ENCODE measurements at places on chromosomes 2 and 18.

DNA sequence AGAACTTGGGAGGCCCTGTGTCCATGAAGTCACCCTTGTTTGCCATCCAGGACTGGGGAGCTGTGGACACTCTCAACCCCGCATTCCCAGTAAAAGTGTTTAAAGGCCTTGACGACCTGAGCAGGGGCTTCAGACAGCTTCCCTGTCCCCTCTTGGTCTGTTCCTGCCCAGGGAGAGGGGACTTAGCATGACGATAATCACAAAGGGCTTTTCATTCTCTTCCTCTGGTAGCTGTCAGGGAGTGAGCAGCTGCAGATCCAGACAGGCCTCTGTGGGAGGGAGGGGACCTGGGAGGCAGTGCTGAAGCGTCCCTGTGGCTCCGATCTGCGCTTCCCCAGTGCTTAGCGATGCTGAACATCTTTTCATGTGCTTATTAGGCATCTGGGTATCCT is 77.8 kb upstream of the HS6ST1 start:
- DNase-seq = no peak

DNA sequence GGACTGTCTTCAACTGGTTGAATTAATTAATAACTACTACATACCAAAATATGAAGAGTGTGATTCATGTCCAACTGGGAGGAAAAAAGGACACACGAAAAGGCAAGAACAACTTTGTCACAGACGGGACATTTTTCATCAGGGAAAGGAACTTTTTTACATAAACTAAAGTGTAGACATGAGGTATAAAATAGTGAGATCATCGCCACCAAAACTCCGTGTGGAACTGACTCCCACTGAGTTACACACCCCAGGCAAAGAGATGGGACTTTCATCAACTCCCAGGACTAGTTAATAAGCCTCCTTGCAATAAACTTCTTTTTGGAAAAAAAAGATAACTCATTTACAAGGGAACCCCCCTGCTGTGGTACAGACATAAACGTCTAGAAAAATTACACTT is 12.9 kb upstream of the NMI start:
- no peak for DNase-seq

- no peak for DNase-seq
These were observed 40.6 kb downstream of the DHX57 start for GRCh38 chr2:38835015-38835601.

GRCh38 chr2:26464390-26465265 is 13.3 kb downstream of the OTOF start:
- DNase-seq = no peak

GRCh38 chr2:128612628-128613027 is 294.0 kb upstream of the HS6ST1 start:
- DNase-seq = no peak

DNA sequence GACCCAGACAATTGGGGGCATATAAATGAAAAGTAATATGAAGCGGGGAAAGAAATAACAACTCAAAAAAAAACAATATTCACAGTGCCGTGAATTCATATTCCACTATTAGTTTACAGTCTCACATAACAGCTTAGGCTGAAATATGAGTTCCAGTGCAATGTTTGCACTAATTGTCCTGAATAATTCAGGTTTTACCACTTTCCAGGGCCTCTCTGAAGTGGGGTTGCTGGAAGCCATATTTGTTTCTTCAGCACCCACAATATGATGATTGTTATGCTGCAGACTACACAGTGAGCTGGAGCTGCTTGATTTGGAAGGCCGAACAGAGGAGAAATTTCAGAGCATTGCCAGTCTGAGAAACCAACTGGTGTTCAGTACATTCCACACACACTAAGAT is 894.5 kb upstream of the ACVR2A start:
- DNase-seq = no peak

DNA sequence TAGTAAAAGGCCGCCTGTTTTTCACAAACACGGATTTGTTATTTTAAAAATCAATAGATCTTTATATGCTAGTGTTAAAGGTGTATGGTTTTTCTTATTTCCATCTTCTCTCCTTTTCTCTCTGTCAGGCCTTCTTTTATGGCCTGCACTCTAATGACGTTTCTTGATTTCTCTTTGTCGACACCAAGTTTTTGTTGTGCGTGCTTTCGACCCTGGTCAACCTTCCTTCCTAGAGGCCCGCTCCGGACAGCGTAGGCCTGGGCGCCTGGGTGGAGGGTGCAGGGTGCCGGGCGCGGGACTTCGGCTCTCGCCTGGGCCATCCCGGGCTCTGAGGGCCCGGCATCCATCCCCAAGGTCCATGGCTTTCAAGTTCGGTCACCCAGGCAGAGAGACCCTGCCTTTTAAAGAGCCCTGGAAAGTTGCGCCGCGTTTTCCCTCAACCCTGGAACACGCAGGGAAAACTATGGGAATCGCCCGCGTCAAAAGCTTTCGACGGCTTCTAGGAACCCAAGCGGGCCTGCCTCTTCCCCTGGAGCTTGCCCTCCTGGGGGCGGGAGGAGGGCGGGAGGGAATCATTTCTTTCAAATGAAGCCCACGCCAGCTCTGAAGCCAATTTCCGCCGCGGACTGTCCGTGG is 4.1 kb upstream of the SATB2 start:
- no peak for DNase-seq

- DNase-seq = no peak
These were observed 53.7 kb downstream of the PTRHD1 start for GRCh38 chr2:24739354-24740025.

- DNase-seq = no peak
These were observed 72.3 kb downstream of the NDUFA10 start for GRCh38 chr2:239952665-239953417.

- DNase-seq = no peak
These were observed 232.3 kb upstream of the CHAC2 start for GRCh38 chr2:53535234-53535840.

DNA sequence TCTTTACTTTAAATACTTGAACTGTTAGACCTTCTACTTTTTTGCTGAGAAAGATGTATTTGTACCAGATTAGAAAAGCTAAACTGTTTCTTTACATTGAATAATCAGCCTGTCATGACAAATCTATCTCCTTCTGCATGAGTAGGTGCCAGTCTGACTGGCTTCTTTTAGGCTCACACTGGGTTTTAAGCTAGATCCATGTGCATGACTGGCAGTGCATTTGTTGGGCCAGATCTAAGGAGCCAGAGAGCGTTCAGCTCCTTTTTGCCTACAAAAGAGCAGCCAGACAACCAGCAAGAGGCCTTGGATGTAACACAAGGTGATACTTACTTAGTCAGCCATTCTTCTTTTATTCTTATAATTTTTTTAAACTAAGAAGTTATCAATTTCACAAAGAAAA is 82.0 kb upstream of the OTX1 start:
- no peak for DNase-seq

DNA sequence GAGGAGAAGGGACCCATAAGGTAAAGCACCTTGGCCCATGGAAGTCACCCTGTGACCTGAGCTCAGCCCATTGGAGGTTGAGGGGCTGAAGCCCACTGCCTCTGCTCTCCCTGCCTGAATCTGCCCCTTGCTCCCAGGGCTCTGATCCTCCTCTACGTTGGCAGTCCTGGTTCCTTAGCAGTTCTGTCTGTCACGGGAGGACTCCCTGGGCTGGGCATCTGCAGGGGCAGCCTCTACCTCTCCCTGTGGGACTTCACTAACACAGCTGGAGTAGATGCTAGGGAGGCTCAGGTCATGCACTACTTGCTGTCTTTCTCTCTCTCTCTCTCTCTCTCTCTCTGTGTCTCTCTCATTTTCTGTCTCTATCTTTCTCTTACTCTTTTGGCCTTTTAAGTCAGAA is 8.7 kb downstream of the GYPC start:
- peak; percentile 51 for DNase-seq

GRCh38 chr2:190979906-190980629 is 33.9 kb downstream of the STAT1 start:
- no peak for DNase-seq

DNA sequence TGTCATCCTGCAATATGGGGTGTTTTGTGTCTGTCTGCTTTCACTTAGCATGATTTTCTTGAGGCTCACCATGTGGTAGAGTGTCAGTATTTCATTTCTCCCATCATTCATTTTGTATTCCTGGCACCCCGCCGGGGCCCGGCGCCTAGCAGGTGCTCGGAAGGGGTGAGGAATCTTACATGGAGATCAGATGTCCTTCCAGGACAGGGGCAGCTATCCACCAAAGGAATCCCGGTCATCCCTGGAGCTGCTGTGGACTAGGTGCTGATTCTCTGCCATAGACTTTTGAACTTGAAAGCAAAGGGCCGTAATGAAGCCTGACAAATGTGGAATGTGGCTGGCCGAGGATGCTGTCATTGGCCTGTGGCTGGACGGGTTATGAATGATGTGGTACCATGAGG is 2.4 kb downstream of the PRELID3A start:
- no peak for DNase-seq

DNA sequence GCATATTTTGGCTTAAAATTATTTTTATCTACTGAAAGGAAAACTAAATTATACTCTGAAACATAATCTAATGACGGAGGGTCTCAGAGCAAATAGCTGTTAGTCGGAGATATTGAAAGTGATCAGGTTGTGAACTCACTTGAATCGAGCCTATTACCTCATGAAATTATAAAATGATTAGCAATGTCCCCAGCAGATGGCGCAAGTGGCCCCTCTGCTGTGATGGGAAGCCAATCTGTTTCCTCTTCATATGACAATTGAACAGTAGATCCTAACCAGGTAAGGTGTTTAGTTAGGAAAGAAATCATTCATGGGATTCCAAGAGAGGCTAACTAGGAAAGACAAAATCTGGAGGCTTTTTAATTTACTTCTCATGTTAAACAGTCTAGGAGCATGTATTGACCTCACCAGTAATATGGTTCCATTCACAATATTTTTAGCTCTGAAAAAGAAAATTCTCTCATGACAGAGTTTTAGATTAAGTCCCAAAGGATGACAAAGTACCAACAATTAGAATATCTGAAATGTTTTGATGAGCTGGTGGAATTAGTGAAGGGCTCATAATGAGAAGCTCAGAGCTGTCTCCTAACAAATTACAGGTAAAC is 29.9 kb upstream of the MPPE1 start:
- peak; percentile 75 for DNase-seq

DNA sequence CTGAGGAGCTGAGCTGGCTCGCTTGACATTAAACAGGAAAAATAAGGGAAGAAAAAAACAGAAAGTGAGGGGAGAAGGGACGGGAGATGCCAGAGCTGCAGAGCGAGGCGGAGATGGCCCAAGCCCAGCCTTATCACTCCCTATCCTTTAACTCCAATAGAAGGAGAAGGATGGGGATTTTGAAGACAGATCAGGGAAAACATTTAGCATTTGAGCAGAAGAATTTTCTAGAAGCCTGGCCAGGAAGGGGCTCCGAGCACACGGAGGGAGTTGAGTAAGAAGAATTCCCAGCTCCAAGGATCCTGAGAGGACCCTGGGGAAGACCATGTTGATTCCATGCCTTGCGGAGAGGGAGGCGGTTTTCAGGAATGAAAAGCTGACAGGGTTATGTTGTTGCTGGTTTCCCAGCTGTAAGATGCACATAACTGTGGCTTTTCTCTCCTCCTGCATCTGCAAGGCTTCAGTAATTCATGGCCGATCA is 35.6 kb downstream of the TWIST2 start:
- no peak for DNase-seq

DNA sequence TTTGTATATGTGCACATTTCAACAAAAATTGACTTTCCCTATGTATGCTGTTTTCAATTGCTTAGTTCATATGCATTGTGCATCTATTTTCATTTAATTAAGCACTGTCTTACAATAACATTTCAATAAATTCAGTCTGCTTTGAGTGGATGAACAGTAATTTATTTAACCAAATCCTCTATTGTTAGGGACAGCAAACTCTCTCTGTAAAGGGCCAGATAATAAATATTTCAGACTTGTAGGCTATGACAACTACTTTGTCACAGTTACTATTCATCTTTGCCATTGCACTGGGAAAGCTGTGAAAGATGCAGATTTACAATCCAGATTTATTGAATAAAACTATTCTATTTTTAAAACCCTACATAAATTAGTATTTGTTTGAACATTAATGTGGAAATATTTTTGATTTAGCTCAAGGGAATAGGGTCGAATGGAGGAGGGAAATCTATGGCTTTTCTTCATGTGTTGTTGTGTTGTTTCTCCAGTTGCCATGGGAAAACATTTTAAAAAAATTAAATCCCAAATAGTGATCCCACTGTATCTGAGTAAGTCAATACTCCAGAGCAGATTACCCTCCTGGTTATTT is 14.2 kb upstream of the RAB27B start:
- no peak for DNase-seq

DNA sequence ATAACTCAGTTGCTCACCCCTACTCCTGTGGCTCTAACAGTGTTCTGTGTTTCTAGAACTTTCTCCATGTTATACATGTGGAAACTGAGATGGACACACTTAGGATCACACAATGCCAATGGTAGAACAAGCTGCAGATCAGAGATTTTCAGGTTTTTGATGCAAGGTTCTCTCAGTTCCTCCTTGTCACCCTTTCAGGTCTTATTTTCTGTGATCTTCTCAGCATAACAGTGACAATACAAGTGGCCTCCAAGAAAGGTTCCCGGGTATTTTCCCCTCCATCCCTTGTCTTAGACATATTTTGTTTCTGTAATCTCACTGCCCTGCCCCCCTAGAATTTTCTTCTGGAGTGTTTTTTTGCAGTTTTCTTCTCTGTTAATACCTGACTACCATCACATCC is 6.2 kb upstream of the MGAT5 start:
- DNase-seq = no peak

DNA sequence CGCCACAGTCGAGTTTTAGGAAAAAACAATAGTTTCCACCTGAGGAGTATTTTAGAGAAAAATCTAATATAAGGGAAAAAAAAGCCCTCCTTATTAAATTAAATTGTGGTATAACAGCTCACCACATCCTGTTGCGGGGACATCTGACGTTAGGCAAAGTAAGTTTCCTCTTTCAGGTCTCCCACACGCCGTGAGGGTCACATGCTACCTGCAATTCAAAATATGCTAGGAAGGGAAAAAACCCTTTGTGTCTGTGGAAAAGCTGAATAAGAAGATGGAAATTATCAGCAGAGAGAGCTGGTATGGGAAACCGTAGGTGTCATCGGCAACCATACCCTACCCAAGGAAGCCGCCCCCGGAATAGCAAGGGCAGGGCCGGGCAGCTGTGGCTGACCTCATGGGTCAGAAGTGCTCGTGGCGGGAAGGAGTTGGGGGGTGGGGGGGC is 128.0 kb downstream of the NFATC1 start:
- DNase-seq = no peak

DNA sequence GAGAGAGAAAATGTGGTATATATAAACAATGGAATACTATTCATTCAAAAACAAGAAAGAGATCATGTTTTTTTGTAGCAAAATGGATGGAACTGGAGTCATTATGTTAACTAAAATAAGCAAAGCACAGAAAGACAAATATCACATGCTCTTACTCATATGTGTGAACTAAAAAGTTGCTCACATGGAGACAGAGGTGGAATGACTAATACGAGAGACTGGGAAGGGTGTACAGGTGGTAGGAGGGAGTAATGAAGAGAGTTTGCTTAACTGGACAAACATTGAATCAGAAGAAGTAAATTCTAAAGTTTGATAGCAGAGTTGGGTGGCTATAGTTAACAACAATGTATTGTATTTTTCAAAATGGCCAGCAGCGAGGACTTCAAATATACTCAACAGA is 1080.7 kb upstream of the CHAC2 start:
- no peak for DNase-seq
